ENCODE measurements at places on chromosomes 7 and 10. TPM values are rescaled to one million over a fixed set of nuclear protein-coding genes. Genes with fewer than 3 reads are reported as not detected.

The NAT16 gene
- polyA plus RNA-seq = 0.12 TPM

DNA sequence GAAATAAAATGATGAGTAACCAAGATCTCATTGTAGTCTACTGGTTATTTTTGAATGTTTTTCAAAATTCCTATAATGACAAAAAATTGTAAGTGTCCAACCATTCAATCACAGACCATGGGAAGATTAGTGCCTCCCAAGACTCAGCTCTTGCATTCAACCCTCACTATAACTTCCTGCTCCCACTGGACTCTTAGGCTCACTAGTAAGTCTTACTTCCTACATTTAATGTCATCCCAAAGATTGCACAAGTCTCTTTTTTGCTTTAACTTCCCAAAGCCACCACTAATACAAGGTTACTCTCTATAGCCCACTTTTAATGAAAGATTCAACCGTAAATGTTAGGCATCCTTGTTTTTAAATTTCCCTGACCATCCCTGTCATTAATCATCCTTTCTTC lies 111.9 kb upstream of the NRBF2 start:
- DNase-seq = no peak

GRCh38 chr10:43969506-43969905 lies 320.8 kb upstream of the ZNF32 start:
- no peak for DNase-seq

DNA sequence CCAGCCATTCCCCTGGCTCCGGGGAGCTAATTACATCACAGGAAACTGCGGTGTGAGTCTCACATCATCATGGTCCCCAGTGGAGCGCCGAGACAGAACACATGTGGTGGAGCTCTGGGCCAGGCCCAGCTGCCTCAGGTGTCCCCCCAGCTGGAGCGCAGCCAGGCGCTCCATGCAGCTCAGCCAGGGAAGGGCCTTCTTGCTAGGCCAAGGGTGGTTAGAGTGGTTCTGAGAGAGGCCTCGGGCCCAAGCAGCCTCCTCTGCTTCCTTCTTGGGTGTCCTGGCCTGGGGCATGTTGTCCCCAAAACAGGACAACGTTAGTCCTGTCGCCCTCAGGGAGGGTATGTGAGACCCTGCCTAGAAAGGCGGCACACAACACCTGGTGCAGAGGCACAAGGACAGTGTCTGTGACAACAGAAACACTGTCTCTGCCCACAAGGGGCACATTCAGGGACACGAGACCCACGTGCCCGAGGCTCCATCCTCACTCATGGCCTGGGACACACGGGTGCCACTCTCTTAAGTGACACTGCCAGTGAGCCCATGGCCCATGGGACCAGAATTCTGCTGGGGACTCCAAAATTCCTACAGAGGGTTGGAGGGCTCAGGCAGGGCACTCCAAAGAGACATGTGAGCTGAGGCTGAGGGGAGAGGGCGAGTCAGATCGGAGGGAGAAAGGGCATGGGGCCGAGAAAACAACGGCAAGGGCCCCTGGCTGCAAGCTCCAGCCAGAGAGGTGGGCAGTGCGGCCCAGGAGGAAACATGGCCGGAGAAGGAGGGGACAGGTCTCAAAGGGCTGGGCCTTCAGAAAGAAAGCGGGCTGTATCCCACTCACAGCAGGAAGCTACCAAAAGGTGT lies 37.0 kb upstream of the RET start:
- no peak for DNase-seq

- peak; percentile 57 for DNase-seq
Measured at GRCh38 chr10:91587710-91588638, 44.9 kb downstream of the PPP1R3C start.

All from A549 (cell line).